ENCODE measurements at places on chromosomes 1 and 21. TPM values are rescaled to one million over a fixed set of nuclear protein-coding genes. Genes with fewer than 3 reads are reported as not detected.
A peak's percentile ranks its signal among the peaks of the same experiment; 100 is the strongest.

LGALS8 gene
- polyA plus RNA-seq = 65.4 TPM

CFHR1 gene
- 0.16 TPM for polyA plus RNA-seq

CAPN9 gene
- polyA plus RNA-seq = 13.5 TPM

GRCh38 chr1:151720554-151720953, 768 bp upstream of the RIIAD1 start:
- DNase-seq = peak; percentile 41

DNA sequence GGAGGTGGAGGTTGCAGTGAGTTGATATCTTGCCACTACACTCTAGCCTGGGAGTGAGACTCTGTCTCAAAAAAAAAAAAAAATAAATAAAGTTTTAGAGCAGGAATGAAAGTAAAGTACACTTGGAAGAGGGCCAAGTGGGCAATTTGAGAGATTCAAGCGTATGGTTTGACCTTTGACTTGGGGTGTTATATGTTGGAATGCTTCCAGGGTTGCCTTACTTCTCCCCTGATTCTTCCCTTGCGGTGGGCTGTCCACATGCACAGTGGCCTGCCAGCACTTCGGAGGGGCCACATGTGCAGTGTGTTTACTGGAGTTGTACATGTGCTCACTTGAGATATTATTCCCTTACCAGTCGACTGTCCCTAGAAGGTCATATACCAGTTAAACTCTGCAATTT, 295.5 kb upstream of the PROX1 start:
- peak; percentile 77 for DNase-seq

DNA sequence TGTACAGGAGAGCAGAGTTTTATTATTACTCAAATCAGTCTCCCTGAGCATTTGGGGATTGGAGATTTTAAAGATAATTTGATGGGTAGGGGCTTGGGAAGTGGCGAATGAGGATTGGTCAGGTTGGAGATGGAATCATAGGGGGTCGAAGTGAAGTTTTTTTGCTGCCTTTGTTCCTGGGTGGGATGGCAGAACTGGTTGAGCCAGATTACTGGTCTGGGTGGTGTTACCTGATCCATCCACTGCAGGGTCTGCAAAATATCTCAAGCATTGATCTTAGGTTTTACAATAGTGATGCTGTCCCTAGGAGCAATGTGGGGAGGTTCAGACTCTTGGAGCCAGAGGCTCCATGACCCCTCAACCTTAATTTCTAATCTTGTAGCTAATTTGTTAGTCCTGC, 108.8 kb downstream of the BACH1 start:
- no peak for DNase-seq

C1orf210 gene
- 46.2 TPM for polyA plus RNA-seq

LYPLAL1 gene
- 30.3 TPM for polyA plus RNA-seq

DNA sequence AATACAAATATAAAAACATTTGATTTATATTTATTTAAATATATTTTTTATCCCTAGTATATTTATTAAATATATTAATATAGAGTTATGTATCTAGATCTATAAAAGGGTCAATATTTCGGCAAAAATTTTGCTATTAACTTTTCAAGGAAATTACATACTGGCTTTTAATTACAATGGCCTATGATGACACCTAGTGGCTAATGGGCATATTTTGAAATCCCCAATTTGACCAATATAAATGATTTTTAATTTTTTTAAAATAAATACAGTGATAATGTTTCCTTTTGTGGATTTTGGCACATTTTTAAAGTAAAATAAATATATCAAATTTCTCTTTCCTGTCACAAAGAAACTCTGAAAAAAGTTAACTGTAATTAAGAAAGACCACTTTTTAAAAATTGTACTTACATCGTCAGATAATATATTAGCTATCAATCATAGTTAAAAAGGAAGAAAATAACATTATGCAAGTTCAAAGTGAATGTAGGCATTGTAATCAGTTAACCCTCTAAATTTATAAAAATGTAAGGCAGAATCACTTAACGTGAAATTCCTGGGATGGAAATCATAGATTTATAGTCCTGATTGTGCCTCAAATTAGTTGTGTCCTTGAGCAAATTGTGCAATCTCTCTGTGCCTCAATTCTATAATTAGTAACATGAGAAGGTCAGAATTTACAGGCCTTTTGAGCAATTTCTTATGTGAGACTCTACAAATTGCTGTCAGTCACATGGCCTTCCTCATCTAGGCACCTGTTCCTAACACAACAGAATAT, 25.6 kb upstream of the RGS13 start:
- DNase-seq = peak; percentile 43

- DNase-seq = no peak
These were observed 50.9 kb downstream of the S100B start for GRCh38 chr21:46553993-46554392.

NES gene
- 26.5 TPM for polyA plus RNA-seq

- no peak for DNase-seq
These were observed 9.2 kb downstream of the ZNF692 start for GRCh38 chr1:248849637-248850036.

GPR25 gene
- 0.16 TPM for polyA plus RNA-seq

GRCh38 chr1:17895986-17896385, 140.9 kb downstream of the ACTL8 start:
- no peak for DNase-seq

GRCh38 chr1:198122693-198123092, 34.1 kb upstream of the NEK7 start:
- no peak for DNase-seq

C1orf141 gene
- 0.22 TPM for polyA plus RNA-seq

RC3H1 gene
- polyA plus RNA-seq = 12.8 TPM

KIAA1614 gene
- 2.1 TPM for polyA plus RNA-seq

DNA sequence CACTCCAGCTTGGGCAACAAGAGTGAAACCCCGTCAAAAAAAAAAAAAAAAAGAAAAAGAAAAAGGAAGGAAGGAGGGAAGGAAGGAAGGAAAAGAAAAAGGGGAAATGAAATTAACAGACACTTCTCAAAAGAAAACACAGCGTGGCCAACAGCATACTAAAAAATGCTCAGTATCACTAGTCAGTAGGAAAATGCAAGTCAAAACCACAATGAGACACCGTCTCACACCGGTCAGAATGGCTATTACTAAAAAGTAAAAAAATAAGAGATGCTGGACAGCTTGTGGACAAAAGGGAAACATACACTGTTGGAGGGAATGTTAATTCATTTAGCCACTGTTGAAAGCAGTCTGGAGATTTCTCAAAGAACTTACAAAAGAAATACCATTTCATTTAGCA, 369.5 kb upstream of the BRINP3 start:
- no peak for DNase-seq

- DNase-seq = no peak
These were observed 312.6 kb downstream of the DPYD start for GRCh38 chr1:97608272-97608671.

DNA sequence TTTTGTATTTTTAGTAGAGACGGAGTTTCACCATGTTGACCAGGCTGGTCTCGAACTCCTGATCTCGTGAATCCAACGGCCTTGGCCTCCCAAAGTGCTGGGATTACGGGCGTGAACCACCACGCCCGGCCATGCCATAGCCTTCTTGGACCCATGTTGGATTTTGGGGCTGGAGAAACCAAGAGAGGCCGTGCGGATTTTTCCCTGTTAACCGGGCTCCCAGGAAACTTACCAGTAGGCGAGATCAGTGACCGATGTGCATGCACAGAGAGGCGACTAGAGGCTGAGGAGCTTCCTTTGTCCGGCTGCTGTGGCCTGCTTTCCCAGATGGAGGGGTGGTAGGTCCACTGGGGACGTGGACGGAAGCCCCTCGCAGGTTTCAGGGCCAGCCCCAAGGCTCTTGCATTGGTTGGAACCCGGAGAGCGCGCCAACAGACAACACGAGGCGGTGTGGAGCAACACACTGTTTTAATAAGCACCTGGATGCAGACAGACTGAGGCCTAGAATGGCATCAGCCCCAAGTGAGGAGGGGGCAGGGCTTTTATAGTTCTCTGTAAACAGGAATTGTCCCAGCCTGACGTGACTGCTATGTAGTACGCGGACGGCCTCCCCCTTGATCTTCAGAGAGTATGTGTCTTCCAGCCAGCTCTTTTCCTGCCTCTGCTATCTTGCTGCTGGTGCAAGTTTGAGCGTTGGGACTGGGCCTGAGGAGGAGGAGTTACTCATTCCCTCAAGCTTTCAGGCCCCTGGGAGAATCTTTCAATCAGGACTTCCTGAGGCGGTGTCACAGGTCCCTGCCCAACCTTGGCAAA, at the start of gene ERVH48-1:
Gene ERVH48-1, minus strand, starts transcription at position 517 of the 813 bp plus-strand sequence. CDS start 6,624 bp downstream, outside the sequence.
- no peak for DNase-seq

ZBTB37 gene
- 4.1 TPM for polyA plus RNA-seq

GRCh38 chr1:110752941-110753725, 78.4 kb upstream of the KCNA3 start:
- no peak for DNase-seq

KRTAP10-9 gene
- polyA plus RNA-seq = not detected

Measured in large intestine (tissue), 12 donors.